GM06990 (cell line): ENCODE measurements at places on chromosomes 16 and 17.

GRCh38 chr16:8673611-8674412, 605 bp upstream of the ABAT start:
- DNase-seq: no peak

DNA sequence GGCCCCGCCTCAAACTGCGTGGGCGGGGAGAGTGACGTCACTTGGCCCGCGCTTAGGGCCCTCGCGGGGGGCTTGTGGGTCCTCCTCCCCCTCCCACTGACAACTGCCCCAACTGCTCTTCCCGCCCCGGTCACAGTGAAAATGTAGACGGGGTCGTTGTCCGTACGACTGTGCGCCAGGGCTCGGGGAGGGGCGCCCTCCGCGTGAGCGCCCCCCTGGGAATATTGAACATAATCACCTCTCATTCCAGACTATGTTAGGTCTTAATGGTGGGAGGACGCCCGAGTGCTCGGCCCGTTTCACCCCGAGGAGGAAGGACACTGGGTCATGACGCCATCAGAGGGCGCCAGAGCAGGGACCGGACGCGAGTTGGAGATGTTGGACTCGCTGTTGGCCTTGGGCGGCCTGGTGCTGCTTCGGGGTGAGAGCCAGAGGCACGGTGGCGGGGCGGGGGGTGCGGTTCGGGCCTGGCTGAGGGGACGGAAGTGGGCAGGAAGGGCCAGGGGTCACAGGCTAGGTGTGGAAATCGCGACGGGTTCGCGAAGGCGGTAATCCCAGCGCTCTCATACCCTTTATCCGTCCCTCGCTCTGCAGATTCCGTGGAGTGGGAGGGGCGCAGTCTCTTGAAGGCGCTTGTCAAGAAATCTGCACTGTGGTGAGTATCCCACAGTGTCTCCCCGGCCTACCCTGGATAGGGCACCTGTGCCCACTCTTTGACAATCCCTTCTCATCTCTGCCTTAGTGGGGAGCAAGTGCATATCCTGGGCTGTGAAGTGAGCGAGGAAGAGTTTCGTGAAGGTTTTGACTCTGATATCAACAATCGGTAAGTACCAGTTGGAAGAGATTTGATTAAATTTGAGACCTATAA, at the start of gene ELP5:
Gene ELP5 (plus strand): TSS at position 40 of the 868 bp plus-strand sequence. CDS start 336 bp downstream, at position 376.
- no peak for DNase-seq

DNA sequence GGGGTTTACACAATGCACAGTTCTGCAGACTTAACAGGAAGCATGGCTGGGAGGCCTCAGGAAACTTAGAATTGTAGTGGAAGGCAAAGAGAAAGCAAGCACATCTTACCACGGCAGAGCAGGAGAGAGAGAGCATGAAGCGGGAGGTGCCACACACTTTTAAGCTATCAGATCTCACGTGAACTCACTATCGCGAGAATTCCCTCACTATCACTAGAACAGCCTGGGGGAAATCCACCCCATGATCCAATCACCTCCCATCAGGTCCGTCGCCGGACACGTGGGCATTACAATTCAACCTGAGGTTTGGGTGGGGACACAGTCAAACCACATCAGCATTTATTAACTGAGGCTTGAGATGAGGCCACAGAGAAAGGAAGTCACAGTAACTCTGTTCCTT, 326.7 kb downstream of the C16orf95 start:
- no peak for DNase-seq

GRCh38 chr16:60203525-60204124, 1469.5 kb upstream of the GOT2 start:
- no peak for DNase-seq

- DNase-seq: no peak
These were observed 137.8 kb upstream of the ZFHX3 start for GRCh38 chr16:73185737-73186136.

DNA sequence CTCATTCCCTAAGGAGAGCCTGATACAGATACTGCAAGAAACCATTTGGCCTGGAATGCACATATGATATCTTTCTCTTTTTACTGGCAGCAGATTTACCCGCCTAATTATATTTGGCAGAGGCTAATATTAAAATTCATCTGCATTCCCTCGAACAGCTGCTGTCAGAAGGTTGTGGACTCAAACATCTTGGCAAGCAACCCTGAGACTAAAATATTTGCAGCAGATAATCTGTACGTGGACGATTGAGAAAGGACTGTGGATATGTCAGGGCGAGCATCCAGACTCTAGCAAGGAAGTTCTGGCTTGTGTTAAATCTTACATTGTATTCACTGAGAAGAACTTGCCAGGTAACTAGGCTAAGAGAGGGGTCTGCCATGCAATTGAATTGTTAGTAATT, 65.2 kb downstream of the SNX20 start:
- DNase-seq: no peak

GRCh38 chr16:22189473-22190080, 16.5 kb upstream of the EEF2K start:
- DNase-seq: no peak

GRCh38 chr17:8140065-8141029, 11.9 kb downstream of the PER1 start:
- no peak for DNase-seq

DNA sequence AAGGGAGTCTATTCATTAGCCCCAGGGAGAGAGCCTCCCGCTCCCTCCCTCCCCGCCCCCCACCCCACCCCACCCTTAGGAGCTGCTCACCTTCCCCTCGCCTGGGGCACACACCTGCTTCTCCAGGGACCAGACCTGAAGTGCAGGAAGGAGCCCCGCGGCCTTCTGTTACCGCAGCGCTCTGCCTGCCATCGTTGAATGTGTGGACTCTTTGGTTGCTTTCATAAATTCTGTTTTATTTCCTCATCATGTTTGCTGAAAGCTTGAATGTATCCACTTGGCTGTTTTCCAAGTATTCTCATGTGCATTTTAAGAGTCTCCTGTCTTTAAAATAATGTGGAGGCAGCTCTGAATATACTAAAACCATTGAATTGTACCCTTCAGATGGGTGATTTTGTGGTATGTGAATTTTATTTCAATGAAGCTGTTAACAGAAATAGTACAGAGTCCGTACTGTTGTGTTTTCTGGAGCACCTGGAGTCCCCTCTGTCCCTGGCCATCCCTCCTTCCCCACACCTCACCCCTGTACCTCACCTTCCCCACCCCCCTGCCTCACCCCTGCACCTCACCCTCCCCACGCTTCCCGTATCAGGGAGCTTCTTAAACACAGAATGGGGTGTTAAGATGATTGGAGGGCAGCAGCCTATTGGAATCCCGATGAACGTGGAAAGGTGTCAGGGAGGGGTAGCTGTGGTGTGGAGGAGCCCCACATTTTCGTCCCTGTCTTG, 25.5 kb downstream of the RAB11FIP3 start:
- DNase-seq: no peak

GRCh38 chr17:17041018-17041521, 1.2 kb upstream of the MPRIP start:
- DNase-seq: no peak

- no peak for DNase-seq
These were observed at the start of gene FAM20A for GRCh38 chr17:68600931-68601564. Gene FAM20A, minus strand, starts transcription at chr17:68601367. Its CDS starts 701 bp downstream, at chr17:68600666.

GRCh38 chr16:11705311-11706025, 37.2 kb downstream of the TXNDC11 start:
- no peak for DNase-seq
